ENCODE measurements at places on chromosomes 4 and X.
A peak's percentile ranks its signal among the peaks of the same experiment; 100 is the strongest.

GRCh38 chr4:120096508-120097297, 30.1 kb upstream of the MAD2L1 start:
- DNase-seq = no peak

DNA sequence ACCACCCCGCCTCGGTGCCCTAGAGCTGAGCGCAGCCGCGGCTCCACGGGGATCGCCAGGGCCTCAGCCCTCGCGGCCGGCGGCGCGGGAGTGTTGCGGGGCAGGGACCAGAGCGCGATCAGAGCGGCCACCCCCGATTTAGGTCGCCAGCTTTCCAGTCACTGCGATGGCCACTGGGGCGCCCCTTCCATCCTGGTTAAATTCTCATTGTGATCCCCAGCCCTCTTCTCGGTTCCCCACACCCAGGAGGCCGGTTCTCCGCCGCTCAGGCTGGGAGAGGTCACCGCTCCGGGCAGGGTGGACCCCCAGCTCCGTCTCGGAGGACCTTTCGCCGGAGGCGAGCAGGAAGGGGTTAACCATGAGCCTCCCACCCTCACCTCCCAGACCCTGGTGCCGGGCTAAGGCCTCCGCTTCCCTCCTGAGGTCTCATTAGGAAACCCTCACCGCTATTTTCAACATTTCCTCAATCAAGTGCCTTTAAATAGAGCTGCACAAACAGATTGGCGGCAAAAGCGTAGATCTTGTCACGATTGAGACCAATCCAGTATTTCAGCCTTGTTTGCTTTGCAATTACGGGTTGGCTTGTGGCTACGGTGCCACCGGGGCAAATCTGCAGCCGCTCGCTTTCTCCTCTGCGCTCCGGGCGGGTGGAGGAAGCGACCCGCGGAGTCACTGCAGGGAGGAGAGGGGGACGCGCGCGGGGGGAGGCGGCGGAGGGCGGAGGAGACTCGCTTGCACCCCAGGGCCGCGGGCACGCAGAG, 8.3 kb upstream of the HAND2 start:
- DNase-seq = no peak

- no peak for DNase-seq
Measured at GRCh38 chr4:86307432-86307831, 52.4 kb downstream of the MAPK10 start.

DNA sequence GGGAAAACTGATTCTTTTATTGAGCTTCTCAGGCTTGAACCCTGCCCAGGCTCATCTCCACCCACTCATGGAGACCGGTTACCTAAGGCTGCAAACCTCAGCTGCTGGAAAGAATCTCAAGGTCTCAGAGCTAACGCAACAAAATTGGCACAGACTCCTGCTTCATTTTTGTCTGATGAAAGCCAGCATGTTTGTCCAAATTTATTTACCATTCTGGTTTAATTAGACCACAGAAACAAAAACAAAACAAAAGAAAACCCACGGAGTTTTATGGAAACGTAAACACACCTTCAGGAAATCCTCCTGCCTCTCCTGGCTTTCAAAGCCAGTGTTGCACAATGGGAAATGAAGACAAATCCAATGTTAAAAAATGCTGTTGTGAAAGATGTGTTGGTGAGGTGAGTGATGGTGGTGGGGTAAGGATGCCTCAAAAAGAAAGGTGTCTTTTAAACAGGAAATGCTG, 56.4 kb upstream of the PDLIM3 start:
- no peak for DNase-seq

GRCh38 chrX:148755111-148755510, 254.7 kb downstream of the AFF2 start:
- no peak for DNase-seq

DNA sequence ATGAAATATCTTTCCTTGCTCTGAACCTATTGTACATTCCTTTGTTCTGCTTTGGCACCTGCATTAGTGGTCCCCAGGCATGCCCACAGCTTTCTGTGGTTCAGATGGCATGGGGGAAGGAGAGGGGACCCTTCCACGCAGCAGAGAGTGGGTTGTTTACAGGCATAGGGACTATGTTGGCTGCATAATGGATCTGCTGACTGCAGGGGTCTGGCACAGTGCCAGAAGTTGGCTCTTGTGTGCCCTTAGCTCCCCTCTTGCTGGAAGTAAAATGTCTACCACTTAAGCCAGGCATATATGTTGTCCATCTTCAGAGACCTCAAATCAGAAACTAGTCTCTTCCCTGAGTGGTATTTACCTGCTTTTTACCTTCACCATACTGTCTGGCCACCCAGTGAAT, 651.9 kb upstream of the PCDH7 start:
- no peak for DNase-seq

GRCh38 chrX:23959781-23960180, 52.0 kb downstream of the CXorf58 start:
- peak; percentile 49 for DNase-seq

- no peak for DNase-seq
Measured at GRCh38 chr4:65599340-65599739, 70.9 kb downstream of the EPHA5 start.

DNA sequence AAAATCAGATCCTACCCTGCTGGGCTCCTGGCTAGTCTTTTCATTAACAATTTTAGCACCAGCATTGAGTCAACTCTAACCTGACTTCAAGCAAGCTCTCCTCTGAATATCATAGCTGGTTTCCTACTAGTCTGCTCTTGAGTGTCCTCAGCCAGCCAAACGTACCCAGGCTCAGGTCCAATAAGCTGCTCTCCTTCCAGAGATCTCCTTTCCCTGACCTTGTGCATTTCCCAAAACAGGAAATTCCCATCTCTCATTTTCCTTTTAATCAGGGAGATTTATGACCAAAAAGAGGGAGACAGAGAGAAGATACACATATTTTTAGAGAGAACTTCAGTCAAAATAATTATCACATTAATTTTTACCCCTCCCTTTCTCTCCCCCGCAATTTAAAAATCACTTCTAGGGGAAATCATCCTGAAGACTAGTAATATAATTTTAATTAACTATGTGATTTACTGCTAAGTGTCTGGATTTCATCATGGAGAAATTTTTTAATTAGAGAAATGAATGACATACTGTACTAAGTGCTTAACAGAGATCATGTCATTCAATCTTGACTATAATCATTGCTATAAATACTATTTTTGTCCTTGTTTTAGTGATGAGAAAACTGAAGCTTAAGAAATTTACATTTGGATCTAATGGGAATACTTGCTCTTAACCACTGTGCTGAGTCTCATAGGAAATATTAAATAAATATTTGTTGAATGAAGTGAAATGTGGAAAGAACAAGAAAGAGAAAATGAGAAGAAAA, 421.7 kb upstream of the INTU start:
- DNase-seq = no peak

DNA sequence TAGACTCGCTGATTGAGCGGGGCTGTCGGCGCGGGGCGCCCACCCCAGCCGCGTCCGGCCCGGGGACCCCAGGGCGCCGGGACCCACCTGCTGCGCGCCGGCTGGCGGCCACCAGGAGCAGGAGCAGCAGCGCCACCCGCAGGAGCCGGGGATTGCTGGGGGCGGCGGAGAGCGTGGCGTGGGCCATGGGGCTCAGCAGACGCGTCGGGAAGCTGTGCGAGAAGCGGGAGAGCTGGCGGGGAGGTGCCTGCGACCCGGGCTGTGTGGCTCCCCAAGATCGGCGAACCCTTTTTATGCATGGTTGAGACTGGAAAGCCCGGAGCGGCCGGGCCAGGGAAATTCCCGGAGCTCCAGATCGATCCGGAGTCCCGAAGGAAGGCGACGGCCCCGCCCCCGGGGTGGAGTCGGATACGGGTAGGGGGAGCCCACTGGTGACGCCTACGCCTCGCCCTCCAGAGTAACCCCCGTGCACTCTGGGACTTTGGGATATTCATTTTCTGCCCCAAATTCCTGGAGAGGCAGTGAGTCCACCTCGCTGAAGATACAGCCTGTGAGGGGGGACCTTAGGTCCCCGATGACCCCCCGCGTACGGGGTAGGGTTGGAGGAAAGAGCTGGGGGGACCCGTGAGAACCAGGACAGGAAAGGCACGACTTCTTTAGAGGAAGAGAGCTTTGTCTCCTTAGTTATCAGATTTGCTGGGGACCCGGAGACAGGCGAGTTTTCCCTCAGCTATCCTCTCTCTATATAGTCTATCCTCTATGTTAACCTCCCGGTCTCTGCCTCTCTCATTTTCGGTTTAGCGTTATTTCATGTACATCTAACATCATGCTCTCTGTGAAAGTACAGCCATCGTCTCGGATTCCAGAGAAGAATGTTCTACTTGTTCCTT, at the start of gene CXCL3:
CXCL3 (minus strand) TSS at position 265 of the 890 bp plus-strand sequence; CDS start at position 187, 78 bp downstream.
- DNase-seq = no peak

DNA sequence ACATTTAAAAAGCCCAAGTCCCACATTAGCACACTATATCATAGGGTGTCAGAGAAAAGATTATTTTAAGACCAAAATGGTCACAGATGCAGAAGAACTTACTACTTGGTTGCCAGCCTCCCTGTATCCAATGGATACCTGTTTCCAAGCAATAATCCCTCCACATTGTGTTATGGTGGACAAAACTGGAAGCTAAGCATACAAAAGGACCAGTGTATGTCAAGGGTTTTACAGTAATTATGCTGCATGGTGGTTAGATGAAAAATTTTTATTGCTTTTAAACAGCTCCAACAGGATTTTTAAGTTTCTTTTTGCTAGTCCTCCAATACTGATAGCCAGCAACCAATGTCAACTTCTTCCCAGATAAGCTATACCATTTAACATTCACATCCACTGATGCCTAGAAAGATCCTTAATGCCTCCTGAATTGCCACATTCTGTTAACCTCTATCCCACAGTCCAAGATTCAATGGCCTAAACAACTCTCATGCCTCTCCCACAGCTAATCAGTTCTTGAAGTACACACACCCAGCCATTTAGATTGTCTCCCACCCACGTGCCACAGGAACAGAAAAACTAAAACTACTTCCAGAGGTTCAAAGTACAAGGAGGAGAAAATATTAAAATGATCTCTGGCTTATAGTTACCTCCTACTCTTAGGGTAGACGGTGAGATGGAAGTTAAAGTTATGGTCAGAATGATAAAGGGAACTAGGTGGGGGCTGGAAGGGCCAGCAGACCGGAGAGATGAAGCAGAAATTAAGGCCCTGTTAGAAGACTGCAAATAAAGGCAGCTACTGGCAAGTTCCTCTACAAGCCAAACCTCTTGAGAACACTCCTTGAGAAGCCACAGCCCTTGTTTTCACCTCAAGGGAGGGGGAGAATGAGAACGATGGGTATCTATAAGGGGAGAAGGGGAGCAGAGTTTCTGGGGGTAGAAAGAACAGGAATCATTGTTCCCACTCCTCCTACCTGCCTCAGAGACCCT, 5.5 kb downstream of the MED14 start:
- DNase-seq = no peak

DNA sequence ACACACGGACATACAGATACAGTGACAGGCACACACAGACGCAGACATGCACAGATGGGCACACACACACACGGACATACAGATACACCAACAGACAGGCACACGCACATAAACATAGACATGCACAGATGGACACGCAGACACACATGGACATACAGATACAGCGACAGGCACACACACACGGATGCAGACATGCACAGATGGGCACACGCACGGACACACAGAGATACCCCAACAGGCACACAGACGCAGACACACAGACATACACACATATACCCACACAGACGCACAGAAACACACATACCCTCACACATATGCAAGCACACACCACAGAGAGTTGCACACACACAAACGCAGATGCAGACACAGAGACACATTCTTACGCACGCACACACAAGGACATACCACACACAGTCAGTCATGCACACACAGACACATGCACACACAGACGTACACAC, 24.4 kb upstream of the SLC25A6 start:
- no peak for DNase-seq

- no peak for DNase-seq
Measured at GRCh38 chr4:38233727-38234480, 273.7 kb downstream of the PTTG2 start.

- DNase-seq = peak; percentile 55
Measured at GRCh38 chr4:139229534-139230039, 50.4 kb downstream of the MGARP start.

DNA sequence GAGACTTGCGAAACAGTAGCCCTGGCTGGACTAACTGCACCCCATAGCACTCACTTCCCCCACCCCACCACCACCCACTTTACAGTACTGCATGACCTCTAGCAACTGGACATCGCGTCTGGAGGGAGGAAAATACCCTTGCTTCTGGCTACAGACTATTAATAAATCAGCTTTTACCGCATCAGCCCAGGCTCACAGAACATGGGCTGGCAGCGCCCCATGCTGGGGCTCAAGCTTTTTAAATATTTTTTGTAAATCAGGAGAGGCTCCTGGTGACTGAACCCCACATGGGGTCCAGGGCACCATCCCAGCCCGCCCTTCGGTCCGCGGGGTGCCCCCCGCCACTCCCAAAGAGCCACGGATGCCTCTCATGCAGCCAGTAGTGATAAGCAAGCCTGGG, 2.7 kb downstream of the HS6ST2 start:
- DNase-seq = no peak

- no peak for DNase-seq
Measured at GRCh38 chr4:127857641-127858040, 23.1 kb upstream of the PLK4 start.

GRCh38 chr4:14084598-14084997, 457.1 kb upstream of the BOD1L1 start:
- no peak for DNase-seq

DNA sequence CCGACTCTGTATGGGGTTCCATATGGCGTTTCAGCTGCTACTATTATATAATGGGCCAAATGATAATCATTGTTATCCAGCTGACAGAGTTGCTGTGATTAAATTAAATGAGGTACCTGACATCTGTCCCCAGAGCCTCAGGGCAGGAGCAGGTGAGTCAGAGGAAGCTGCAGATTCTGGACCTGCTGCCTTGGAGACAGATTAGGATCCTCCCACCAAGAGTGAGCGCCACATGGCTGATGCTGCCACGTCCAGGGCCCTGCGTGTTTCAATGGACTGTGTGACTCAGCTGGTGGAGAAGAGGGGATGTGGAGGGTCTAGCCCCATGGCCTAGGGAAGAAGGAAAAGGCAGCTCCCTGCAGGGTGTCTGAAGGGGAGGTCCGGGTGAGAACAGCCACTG, 28.3 kb upstream of the UXT start:
- no peak for DNase-seq

GRCh38 chrX:153953342-153953830, 8.9 kb upstream of the RENBP start:
- no peak for DNase-seq

- no peak for DNase-seq
Measured at GRCh38 chr4:111126340-111126739, 503.5 kb upstream of the PITX2 start.

DNA sequence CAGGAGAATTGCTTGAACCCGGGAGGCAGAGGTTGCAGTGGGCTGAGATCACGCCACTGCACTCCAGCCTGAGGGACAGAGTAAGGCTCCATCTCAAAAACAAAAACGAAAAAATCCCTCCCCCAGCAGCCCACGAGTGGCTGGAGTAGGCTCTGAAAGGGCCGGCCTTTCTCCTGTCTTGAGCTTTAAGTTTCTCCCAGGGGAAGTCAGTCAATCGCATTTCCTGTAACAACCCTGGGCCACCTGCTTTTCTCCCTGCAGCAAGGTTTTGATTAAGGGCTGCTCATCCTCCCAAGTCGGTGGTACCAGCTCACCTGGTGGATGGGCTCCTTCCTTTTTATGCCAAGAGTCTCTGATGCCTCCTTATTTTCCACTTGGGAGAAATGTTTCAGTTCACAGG, 2.0 kb upstream of the NYX start:
- DNase-seq = no peak
